Putamen (tissue), 1 donor: ENCODE measurements at places on chromosomes 16 and 17.

- DNase-seq: no peak
Measured at GRCh38 chr16:339680-340079, 12.8 kb downstream of the AXIN1 start.

- no peak for DNase-seq
Measured at GRCh38 chr17:63514477-63514876, 8.7 kb upstream of the KCNH6 start.

DNA sequence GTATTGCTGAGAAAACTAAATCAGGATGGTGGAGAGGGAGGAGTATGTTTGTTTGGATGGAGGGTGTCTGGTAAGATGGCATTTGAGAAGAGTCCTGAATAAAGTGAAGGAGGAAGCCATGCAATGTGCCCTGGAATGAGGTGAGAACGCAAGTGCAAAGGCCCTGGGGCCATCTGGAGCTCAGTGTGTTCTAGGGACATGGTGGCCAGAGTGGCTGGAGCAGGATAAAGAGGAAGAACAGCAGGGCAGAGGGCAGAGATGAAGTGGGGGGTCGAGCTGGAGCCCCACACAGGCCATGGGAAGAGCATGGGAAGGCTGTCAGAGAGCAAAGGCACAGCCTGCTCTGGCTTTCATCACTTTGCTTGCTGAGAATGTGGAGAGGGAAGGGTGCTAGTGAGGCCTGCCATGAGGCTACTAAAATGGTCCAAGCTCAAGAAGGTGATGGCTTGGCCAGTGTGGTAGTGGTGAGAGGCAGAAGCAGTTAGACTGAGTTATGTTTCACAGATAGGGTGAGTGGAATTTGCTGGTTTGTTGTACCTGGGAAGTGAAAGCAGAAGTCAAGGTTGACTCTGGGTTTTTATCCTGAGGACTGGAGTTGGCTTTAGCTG is 234.1 kb downstream of the FOXL1 start:
- no peak for DNase-seq

DNA sequence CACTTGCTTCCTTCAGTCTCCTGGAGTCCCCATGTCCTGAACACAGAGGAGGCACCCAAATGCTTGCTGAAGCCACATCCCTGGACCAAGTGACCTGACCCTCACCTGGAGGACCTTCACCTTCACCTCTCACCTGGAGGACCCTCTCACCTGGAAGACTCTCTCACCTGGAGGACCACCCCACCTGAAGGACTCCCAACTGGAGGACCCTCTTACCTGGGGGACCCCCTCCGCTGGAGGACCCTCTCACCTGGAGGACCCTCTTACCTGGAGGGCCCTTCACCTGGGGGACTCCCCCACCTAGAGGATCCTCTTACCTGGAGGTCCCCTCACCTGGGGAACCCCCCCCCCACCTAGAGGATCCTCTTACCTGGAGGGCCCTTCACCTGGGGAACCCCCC is 573 bp upstream of the CDK10 start:
- no peak for DNase-seq

GRCh38 chr16:75093598-75094540 is 22.7 kb downstream of the LDHD start:
- no peak for DNase-seq

GRCh38 chr17:76314392-76315227 is 6.5 kb upstream of the QRICH2 start:
- DNase-seq: no peak

DNA sequence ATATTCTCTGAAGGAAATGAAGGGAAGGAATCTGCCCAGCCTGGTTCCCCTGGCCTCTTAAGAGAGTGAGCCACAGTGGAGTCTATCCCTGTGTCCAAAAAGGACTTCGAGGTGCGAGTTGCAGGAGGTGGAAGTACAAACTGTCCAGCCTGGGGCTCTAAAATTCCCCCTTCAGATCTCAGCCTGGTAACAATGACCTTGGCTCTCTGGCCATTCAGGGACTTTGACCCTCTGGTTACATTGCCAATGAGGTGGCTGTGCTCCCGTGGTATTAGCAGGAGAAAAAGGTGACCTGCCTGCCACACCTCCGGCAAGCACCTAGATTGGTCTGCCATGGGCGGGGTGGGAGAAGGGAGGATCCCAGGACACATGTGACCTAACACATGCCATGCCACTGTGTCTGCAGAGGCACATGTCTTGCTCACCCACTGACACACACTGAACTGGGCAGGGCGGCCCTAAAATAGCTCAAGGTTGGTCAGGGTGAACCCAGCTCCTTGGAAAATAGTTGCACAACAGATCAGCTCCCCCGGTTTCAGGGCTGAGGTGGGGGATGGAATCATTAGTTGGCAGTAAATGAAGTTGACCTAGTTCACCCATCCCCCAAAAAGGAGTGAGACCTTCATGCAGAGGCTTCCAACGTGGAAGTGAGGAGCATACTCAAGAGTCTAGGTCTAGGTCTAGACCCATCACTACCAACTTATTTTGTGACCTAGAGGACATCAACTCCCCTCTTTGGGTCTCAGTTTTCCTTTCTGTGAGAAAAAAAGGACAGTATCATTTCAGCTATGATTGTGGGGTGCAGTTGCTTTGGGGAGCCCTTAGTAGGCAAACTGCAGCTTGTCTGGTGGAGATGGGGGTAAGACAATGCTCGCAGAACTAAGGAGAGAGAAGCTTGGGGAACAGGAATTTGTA is 2.2 kb downstream of the NR1D1 start:
- DNase-seq: no peak

DNA sequence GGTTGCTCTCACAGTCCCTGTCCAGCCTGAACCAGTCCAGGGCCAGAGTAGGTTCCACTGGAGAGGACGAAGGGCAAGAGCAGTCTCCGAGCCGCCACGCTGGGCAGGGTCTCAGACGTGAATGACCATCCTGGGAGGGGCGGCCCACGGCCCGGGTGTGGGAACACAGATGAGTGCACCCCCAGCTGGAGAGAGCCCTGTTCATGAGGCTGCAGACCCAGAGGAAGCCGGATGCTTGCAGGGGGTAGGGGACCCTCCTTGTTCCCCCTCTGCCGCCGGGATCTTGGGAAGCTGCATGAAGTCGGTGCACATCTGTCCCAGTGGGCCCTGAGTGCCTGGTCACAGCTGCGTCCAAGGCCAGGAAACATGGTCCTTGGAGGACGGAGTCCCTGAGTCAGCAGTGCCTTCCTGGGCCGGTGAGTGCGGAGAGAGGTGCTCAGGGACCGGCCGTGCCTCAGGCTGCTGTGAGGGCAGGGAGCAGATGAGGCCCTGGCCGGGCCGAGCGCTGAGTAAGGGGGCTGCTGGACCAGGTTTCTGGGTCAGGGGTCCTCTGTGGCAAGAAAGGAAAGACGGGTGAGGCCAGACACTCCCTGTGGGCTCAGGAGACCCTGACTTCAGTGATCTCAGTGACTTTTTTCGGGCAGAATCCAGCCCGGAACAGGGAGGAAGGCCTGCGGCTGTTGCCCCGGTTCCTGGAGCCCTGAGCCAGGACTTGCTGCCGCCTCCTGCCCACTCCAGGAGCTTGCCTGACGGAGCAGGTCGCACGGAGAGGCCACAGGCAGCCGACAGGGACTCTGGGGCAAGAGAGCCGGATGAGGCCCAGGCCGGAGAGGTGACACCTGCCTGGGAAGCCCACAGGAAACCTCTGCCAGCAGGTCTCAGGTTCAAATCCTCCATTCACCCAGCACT is 45.8 kb downstream of the ACTG1 start:
- no peak for DNase-seq

DNA sequence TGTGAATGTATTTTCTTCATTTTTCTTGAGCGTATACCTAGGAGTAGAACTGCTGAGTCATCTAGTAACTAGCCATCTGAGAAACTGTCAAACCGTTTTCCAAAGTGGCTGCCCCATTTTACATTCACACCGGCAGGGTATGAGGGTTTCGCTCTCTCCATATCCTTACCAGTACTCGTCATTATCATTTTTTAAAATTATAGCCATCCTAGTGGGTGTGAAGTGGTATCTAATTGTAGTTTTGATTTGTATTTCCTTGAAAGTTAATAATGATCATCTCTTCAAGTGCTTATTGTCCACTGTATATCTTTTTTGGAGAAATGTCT is 6.0 kb downstream of the RNF157 start:
- DNase-seq: no peak

GRCh38 chr16:10383626-10384025 is 2.2 kb upstream of the ATF7IP2 start:
- no peak for DNase-seq

DNA sequence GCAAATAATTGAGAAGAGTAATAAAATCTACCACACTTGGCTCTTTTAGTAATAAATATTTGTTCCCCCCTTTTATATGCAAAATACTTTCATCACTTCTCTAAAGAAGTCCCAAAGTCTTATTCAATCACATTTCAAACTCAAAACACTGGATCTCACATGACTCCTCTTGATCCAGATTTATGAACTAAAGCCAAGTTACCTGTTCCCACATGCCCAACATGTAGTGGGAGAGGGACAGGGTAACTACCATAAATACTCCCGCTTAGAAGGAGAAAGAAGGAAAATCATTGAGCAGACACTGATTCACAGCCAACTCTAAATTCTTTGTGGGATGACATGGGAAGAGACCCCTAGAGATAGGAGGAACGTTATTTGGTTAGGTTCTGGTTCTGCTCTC is 64.9 kb upstream of the PMFBP1 start:
- DNase-seq: no peak

- no peak for DNase-seq
Measured at GRCh38 chr16:67661101-67661761, 471 bp downstream of the PARD6A start.

DNA sequence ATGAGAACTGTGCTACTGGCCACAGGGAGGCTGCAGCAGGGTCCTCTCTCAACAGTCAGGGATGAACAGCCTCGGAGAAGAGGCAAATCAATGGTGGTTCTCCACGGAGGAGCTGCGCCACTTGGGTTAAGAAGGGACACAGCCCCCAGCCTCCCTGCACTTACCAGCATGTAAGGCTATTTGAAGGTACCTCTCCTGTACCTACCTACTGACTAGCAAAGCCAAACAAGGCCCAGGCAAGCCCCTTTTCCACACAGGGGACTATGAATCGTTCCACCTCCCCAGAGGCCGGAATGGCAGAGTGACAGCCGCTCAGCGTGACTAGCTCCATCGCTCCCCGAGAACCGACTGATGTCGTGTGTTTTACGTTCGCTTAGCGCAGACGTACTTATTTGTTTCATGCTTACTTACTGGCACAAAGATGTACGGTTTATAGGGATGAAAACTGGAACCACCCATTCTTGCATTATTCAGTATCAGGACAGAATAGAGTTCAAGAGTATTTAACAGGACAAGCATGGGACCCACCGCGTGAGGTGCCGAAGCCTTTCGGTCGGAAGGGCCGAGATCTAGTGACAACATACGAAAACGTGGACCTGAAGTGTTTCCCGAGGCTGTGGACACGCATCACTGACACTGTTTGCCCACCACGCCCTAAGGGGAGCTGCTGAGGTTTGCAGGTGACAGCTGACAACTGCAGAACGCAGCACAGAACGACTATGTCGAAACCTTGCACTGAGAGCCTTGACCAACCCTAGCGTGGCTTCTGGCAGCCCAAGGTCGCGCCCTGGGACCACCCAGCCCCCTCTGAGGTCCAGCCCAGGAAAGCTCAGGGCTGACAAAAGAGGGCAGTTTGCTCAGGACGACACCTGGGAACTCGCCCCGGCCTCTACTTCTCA is 1.0 kb downstream of the TEPSIN start:
- DNase-seq: no peak

DNA sequence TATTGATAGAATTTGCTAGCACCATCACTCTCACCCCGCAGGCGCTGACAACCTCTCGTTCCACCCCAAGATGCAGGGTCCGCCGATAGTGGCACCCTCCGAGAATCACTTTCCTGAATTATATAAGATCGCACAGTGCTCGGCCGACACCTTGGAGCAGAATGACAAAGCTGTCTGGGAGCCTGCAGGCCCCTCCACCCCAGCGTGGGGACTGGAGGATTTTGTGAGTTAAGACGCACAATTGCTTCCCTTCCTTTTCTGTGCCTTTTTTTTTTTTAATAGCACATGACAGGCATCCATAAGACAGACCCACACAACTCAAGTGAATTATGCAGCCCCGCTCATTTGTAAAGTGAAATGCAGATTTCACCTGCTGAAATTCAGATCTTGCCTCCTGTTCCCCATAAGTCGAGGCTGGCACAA is 155.3 kb downstream of the C16orf78 start:
- no peak for DNase-seq

GRCh38 chr16:24580665-24581064 is 41.3 kb downstream of the RBBP6 start:
- no peak for DNase-seq

DNA sequence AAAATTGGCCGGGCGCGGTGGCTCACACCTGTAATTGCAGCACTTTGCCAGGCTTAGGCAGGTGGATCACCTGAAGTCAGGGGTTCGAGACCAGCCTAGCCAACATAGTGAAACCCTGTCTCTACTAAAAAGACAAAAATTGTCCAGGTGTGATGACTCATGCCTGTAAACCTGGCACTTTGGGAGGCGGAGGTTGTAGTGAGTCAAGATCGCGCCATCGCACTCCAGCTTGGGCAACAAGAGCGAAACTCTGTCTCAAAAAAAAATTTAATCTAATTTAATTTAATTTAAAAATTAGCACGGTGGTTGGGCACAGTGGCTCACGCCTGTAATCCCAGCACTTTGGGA is 1.6 kb upstream of the HBQ1 start:
- DNase-seq: no peak

GRCh38 chr17:10888858-10889257 is 51.0 kb upstream of the PIRT start:
- no peak for DNase-seq

- no peak for DNase-seq
Measured at GRCh38 chr16:73813527-73813926, 483.1 kb upstream of the PSMD7 start.

DNA sequence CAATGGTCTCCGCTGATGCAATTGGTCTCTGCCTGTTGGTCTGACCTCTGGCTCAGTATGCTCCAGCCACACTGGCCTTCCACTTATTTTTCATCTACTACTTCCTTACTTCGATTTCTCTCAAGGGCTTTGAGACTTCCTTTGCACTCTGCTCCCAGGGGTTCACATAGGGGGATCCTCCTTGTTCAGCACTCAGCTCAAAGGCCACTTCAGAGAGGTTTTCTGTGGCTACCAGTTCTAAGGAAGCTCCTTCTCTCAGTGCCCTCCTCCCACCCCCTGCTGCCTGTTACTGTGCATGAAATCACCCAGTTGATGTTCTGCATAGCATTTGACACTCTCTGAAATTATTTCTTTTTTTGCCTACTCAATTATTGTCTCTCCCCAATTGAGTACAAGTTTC is 476.4 kb downstream of the HS3ST3B1 start:
- DNase-seq: no peak

DNA sequence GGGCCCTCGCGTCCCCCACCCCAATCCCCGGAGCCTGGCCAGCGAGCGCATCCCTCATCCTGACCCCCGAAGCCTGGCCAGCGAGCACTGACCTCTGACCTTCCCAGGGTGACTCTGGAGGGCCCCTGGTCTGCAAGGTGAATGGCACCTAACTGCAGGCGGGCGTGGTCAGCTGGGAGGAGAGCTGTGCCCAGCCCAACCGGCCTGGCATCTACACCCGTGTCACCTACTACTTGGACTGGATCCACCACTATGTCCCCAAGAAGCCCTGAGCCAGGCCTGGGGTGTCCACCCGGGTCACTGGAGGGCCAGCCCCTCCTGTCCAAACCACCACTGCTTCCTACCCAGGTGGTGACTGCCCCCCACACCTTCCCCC is 2.3 kb downstream of the TPSD1 start:
- no peak for DNase-seq

GRCh38 chr16:74921051-74921450 is 63.9 kb downstream of the WDR59 start:
- no peak for DNase-seq

GRCh38 chr17:75926456-75926855 is 14.4 kb downstream of the FBF1 start:
- DNase-seq: no peak
